ENCODE measurements at places on chromosomes 2 and 18. TPM values are rescaled to one million over a fixed set of nuclear protein-coding genes. Genes with fewer than 3 reads are reported as not detected.

Gene SH2D6
- not detected for total RNA-seq

Gene ALK
- 0.20 TPM for total RNA-seq

DNA sequence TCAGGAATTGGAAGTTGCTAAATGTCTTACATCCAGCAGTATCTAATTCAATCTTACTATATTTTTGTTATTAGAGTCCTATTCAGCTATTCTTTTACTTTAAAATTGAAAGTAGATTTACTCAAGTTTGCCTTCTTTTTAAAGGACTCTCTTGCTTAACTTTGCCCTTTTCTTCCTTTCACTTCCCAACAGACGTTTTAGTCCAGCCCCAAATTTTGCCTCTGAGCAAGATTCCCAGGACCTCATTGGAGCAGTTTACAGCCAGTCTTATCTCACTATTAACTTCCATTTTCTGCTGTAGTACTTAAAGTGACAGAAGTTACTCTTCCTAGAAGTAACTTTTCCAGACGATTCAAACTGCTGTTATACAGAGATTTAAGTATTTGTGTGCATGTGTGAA, 1.7 kb upstream of the PRKD3 start:
- H3K36me3 ChIP-seq = no peaks in the 10 kb centered on the region
- DNase-seq = no peak
- peak overlapping the region; percentile 96 for H3K27ac ChIP-seq
- peaks cover 27% of the 10 kb centered on the region for H3K4me1 ChIP-seq
- no peak overlapping the region for H3K4me3 ChIP-seq
- no peaks in the 10 kb centered on the region for H3K27me3 ChIP-seq

GRCh38 chr2:145012214-145012670, 492.3 kb upstream of the ZEB2 start:
- H3K4me1 ChIP-seq = no peaks in the 10 kb centered on the region
- H3K36me3 ChIP-seq = no peaks in the 10 kb centered on the region
- no peak overlapping the region for H3K27ac ChIP-seq

DNA sequence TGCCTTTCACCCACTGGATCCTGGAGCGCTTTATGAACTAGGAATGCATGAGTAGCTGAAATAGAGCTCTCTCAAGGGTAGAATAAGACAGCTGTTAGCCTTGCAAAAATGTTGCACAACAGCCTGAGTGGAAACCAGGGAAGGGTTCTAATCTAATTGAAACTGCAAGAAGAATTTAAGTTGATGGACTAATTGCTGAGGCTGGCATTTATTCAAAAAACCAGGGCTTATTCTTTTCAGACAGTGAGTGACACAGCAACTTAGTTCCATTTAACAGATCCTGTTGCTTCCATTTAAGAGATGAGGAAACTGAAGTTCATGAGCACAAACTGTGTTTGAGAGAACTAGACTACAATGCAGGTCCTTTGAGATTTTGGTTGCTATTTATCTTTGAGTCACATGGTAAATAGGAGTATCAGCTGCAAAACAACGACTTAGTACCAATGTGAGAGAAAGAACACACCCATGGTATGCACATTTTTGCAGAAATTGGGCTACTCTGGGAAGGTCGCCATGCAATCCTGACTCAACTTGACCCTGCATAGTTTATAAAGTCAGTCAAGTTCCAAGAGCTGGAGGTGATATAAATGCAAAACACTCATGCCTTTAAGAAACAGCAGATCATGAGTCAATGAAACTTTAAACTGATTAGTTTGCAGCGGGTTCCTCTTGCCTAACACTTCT, 76.4 kb upstream of the PARD3B start:
- no peaks in the 10 kb centered on the region for H3K36me3 ChIP-seq
- no peak for DNase-seq
- no peaks in the 10 kb centered on the region for H3K27me3 ChIP-seq
- no peak overlapping the region for H3K4me3 ChIP-seq
- no peaks in the 10 kb centered on the region for H3K4me1 ChIP-seq

- H3K27me3 ChIP-seq = no peaks in the 10 kb centered on the region
- H3K36me3 ChIP-seq = no peaks in the 10 kb centered on the region
- H3K4me1 ChIP-seq = no peaks in the 10 kb centered on the region
- H3K27ac ChIP-seq = no peak overlapping the region
These were observed 24.7 kb downstream of the GNAL start for GRCh38 chr18:11713756-11714155.

- peaks cover 51% of the 10 kb centered on the region for H3K36me3 ChIP-seq
- no peak overlapping the region for H3K4me3 ChIP-seq
- H3K4me1 ChIP-seq = peaks cover 8% of the 10 kb centered on the region
- no peak for DNase-seq
- no peak overlapping the region for H3K27ac ChIP-seq
- H3K27me3 ChIP-seq = no peaks in the 10 kb centered on the region
These were observed 144.0 kb upstream of the IL1R2 start for GRCh38 chr2:101847661-101848339.

GRCh38 chr2:150872756-150873395, 385.4 kb upstream of the RND3 start:
- no peaks in the 10 kb centered on the region for H3K27me3 ChIP-seq
- no peak overlapping the region for H3K27ac ChIP-seq
- H3K36me3 ChIP-seq = no peaks in the 10 kb centered on the region
- no peaks in the 10 kb centered on the region for H3K4me1 ChIP-seq
- H3K4me3 ChIP-seq = no peak overlapping the region

- H3K27ac ChIP-seq = no peak overlapping the region
- H3K4me1 ChIP-seq = no peaks in the 10 kb centered on the region
- no peak for DNase-seq
- no peaks in the 10 kb centered on the region for H3K36me3 ChIP-seq
These were observed 212.3 kb downstream of the BCL2 start for GRCh38 chr18:63107171-63107845.

- no peak overlapping the region for H3K27ac ChIP-seq
- peak; percentile 42 for DNase-seq
- H3K4me1 ChIP-seq = peaks cover 10% of the 10 kb centered on the region
- H3K36me3 ChIP-seq = no peaks in the 10 kb centered on the region
- H3K4me3 ChIP-seq = no peak overlapping the region
- peaks cover 16% of the 10 kb centered on the region for H3K27me3 ChIP-seq
These were observed 25.1 kb downstream of the DNPEP start for GRCh38 chr2:219362524-219363164.

GRCh38 chr2:103161456-103162289, 399.8 kb downstream of the TMEM182 start:
- no peaks in the 10 kb centered on the region for H3K27me3 ChIP-seq
- H3K4me1 ChIP-seq = no peaks in the 10 kb centered on the region
- no peaks in the 10 kb centered on the region for H3K36me3 ChIP-seq

DNA sequence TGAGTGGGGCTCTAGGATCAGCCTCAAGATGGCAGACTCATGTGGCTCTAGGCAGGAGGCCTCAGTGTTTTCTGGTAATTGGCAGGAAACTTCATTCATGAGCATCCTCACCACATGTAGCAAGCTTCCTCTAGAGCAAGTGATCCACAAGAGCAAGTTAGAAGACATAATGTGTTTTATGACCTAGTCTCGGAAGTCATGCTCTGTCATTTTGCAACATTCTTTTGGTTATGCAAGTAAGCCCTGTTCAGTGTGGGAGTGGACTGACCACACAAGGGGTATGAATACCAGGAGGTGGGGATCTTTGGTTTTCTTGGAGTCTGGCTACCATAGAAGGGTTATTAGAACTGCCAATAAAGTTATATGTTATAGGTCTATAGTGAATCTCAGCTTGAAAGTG, 66.8 kb upstream of the STK39 start:
- H3K4me3 ChIP-seq = no peak overlapping the region
- no peak overlapping the region for H3K27ac ChIP-seq
- no peaks in the 10 kb centered on the region for H3K27me3 ChIP-seq
- H3K36me3 ChIP-seq = no peaks in the 10 kb centered on the region
- DNase-seq = no peak

DNA sequence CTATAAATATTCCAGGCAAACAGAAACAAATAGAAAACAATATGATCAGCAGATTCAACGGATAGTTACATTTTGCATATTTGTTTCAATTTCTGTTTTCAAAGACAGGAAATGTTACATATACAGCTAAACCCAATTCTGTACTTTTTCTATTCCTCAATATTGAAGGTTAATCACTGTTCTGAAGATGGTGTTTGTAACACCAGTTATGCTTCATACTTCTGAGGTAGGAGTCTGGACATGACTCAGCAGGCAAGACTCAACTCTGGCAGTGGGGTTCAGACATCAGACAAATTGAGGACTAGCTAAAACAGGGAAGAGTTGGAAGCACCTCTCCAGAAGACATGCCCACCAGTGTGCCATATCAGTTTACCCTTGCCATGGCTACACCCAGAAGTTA, 16.6 kb downstream of the SERPINB13 start:
- H3K36me3 ChIP-seq = no peaks in the 10 kb centered on the region
- H3K4me1 ChIP-seq = no peaks in the 10 kb centered on the region
- H3K4me3 ChIP-seq = no peak overlapping the region
- no peaks in the 10 kb centered on the region for H3K27me3 ChIP-seq
- DNase-seq = no peak
- no peak overlapping the region for H3K27ac ChIP-seq

DNA sequence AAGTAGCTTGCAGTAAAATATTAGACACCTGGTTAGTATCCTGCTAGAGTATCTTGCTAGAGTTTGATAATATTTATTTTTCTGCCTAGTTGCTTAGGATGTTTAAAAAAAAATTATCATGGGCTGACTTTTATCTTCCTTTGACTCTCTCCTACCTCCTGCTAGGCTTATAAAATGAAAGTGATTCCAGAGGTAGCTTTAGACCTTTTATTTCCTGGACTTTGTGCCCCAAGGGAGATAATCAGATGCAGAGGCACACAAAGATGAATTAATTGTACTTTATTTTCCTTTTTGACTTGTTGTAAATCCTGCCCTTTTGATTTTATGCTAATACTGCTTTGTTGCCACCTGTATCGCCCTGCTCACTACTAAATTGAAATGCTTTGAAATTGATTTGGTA, 130.7 kb downstream of the WDSUB1 start:
- no peak overlapping the region for H3K4me3 ChIP-seq
- H3K27ac ChIP-seq = peak overlapping the region; percentile 6
- H3K4me1 ChIP-seq = peaks cover 47% of the 10 kb centered on the region
- no peak for DNase-seq

- no peaks in the 10 kb centered on the region for H3K27me3 ChIP-seq
- peak overlapping the region; percentile 87 for H3K4me3 ChIP-seq
These were observed 634 bp downstream of the SPATS2L start for GRCh38 chr2:200306931-200307723.

DNA sequence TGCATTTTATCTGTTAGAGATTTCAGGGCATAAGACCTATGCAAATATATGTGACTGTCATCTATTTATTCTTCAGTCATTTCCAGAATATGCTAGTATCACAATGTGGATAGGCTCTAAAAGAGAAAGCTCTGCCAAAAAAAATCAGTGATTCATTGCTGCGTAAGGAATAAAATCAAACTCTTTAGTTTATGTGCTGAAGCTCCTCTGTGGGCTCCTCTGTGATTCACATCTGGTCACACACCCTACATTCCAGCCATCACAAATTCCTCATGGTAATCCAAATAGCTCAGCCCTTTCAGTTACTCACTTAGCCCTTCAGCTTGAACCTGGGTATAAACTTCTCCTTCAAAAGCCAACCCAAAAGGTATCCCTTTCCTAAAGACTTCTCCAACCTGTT, 21.4 kb downstream of the DLGAP1 start:
- H3K36me3 ChIP-seq = no peaks in the 10 kb centered on the region
- H3K27ac ChIP-seq = no peak overlapping the region
- DNase-seq = no peak
- no peaks in the 10 kb centered on the region for H3K4me1 ChIP-seq

GRCh38 chr2:33219850-33220275, 256.6 kb upstream of the RASGRP3 start:
- DNase-seq = no peak
- no peaks in the 10 kb centered on the region for H3K36me3 ChIP-seq
- H3K27me3 ChIP-seq = no peaks in the 10 kb centered on the region

DNA sequence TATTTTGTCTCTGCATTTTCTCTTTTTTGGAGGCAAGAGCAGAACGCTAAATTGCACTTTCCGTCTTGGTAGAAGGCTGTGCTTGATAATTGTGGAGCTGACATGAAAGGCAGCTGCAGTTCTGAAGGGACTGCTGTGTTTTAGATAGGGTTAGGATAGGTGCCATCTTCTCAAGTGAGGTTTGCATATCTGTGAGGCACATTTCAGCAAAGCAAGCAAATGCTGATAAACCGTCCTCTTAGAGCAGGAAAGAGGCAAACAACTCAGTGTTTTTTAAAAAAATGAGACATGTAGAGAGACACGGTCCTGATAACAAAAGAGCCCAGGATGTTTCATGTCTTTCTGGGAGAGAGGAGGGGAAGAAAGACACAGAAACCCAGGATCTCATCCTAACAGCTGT, 217.7 kb downstream of the SOCS6 start:
- H3K27ac ChIP-seq = no peak overlapping the region
- DNase-seq = no peak
- no peak overlapping the region for H3K4me3 ChIP-seq
- H3K4me1 ChIP-seq = no peaks in the 10 kb centered on the region

- no peaks in the 10 kb centered on the region for H3K36me3 ChIP-seq
- H3K4me1 ChIP-seq = no peaks in the 10 kb centered on the region
- no peak overlapping the region for H3K4me3 ChIP-seq
- no peak overlapping the region for H3K27ac ChIP-seq
These were observed 748.0 kb downstream of the DPP10 start for GRCh38 chr2:115190459-115190858.

DNA sequence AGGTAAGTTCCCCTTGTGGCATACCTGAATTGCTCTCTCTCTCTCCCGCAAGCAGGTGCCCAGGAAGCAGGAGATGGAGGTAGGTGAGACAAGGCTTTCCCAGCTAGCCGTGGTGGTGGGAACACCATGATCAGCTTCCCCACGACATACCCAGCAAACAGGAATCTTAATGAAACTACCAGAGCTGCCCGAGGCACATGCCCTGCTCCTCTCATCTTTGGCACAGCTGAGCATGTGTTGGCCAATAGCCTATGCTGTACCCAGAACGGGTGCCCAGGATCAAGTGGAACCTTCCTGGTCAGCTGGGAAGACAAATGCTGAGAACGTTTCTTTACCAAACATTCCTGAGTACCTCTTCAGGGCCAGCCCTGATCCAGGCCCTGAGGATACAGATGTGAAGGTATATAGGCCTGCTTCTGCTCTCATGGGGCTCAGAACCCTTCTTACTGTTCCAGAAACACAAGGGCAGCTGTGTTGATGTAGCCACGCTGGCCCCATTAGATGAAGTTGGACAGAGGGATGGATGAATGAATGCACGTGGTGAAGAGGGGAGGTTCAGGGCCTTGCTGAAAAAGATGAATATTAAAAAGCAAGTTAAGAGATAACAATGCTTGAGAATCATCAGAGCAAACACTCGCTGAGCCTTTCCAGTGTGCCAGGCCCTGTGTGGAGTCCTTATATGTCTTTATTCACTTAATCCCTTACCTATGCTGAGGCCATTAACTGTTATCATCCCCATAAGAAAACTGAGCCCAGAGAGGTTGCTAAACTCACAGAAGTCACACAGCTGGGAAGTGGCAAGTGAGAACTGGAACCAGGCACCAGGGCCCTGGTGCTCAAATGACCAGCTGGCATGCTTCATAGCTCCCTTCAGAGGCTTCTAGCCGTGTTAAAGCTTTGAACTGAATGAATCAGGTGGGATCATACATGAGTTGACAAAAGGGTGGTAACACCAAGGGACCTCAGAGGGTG, 68.8 kb upstream of the TMEM247 start:
- H3K27ac ChIP-seq = peak overlapping the region; percentile 56
- no peak overlapping the region for H3K4me3 ChIP-seq
- no peak for DNase-seq
- H3K27me3 ChIP-seq = no peaks in the 10 kb centered on the region

- no peak for DNase-seq
- no peak overlapping the region for H3K4me3 ChIP-seq
- no peak overlapping the region for H3K27ac ChIP-seq
- no peaks in the 10 kb centered on the region for H3K36me3 ChIP-seq
These were observed 95.7 kb downstream of the BIN1 start for GRCh38 chr2:127011231-127011661.

All from upper lobe of left lung (tissue), 6 donors.